ENCODE measurements at places on chromosomes 2 and 18.

GRCh38 chr2:130319536-130319935 lies 23.2 kb upstream of the IMP4 start:
- no peak for DNase-seq

DNA sequence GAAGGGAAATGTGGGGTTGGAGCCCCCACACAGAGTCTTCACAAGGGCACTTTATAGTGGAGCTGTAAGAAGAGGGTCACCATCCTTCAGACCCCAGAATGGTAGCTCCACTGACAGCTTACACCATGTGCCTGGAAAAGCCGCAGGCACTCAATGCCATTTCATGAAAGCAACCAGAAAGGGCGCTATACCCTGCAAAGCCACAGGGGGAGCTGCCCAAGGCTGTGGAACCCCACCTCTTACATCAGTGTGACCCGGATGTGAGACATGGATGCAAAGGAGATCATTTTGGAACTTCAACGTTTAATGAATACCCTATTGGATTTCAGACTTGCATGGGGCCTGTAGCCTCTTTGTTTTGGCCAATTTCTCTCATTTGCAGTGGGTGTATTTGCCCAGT lies 694.7 kb downstream of the CBLN2 start:
- DNase-seq, result no peak

DNA sequence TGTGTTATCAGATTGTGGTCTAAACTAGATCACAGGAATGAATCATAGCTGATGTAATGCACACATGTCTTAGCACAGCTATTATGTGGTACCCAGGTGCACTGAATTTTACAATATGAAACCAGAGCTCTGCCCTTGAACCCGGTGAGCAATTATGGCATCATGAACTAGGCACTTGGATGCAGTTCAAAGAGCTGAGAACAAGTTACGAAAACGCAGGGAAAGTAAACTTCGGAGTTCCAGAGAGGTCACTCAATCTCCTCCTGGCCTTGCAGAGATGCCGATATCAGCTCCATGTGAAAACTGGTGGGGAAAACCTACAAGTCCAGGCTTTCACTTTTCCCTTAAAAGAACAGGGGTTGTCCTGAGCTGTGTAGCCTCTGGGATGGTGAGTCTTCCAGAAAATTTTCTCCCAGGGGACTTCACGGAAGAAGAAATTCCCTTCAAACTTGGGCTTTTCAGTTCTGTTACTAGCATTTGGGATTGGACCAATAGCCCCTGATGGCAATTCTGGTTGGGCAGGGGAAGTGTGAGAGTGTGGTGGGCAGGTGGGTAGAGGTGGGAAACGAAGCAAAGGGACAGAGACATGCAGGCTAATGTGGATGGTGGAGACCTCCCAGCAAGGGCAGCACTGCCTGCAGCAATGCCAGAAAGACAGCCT lies 71.1 kb upstream of the SH3BP4 start:
- peak; percentile 100 for DNase-seq

DNA sequence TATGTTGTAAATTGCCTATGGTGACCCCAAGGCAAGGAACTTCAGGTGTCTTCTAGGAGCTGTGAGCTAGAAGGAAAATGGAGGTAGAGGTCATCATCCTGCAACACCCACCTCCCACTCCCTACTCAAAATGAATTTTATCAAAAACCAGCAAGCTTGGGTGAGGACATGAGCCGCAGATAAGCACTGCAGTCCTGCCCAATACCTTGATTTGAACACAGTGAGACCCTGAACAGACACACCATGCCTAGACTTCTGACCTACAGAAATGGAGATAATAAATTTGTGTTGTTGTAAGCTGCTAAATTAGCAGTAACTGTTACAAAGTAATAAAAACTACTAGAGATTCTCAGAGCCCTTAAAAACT lies 13.4 kb downstream of the MEX3C start:
- DNase-seq, result no peak

- DNase-seq, result no peak
These were observed 30.4 kb downstream of the CYTIP start for GRCh38 chr2:157413326-157414035.

- no peak for DNase-seq
These were observed 43.4 kb downstream of the MEIS1 start for GRCh38 chr2:66478299-66478698.

DNA sequence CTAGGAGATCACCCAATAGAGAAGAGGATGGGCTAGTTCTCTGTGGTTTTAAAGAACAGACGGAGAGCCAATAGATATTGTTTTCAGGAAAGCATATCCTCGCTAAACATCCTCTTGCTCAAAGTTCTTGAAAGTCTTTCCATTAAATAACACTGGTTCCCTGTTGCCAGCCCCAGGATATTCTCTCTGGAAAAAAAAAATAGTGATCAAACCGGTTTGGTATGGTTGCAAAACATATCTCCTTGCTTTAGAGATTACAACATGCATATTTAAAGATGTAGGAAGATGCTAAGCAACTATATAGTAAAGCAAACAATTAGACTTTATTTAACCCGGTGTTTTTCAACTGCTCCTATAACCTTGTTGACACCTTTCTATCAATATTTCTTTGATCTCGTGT lies 211.4 kb downstream of the CMPK2 start:
- DNase-seq, result no peak

DNA sequence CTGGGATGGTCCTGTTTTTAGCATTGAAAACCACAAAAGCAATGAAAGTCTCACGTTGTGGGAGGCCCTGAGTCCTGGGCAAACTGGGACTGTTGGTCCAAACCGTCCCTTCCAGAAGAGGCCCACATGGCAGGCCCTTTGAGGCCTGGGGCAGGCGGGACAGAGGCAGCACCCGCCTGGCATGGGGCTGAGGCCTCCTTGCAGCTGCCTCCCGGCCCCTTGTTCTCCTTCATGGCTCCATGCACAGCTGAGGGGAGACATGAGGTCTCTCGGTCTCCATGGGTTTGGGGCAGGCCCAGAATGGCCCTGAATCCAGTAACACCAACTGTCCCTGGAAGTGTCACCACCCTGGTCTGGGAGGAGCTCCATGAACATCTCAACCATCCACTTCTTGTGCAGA lies 61.9 kb downstream of the RRM2 start:
- DNase-seq, result no peak

GRCh38 chr2:229230911-229231310 lies 40.2 kb downstream of the PID1 start:
- no peak for DNase-seq

- no peak for DNase-seq
These were observed 78.1 kb downstream of the AAK1 start for GRCh38 chr2:69565431-69565839.

DNA sequence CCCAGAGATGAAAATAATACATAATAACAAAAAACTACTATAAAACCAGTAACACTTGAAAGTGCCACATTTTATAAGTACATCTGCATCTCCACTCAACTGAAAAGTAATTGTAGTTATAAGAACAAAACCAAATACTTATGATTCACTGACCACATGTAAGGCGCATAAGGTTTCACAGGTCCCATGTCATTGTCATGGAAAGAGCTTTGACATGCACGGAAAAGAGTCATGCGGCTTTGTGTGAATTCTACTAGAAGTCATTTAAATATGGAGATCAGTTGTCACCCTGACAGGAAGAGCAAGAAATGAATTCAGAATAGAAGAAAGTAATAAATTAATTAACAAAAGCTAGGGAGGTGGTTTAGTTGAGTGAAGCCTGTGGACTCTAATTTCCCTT lies 459.1 kb downstream of the CDH2 start:
- no peak for DNase-seq

DNA sequence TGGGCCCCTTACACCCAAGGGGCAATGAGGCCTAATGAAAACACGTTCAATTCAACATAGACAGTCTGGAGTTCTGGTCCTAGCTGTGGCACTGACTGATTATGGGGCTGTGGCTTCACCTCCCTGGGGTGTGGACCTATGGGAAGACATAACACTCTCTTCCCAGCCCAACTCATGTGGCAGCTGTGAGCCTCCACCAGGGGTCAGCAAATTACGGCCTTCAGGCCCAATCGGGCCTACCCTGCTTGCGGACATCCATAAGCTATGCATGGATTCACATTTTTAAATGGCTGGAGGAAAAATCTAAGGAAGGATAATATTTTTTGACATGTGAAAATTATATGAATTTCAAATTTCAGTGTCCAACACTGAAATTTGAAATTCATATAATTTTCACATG lies 101.3 kb downstream of the LOXHD1 start:
- DNase-seq, result peak; percentile 3

DNA sequence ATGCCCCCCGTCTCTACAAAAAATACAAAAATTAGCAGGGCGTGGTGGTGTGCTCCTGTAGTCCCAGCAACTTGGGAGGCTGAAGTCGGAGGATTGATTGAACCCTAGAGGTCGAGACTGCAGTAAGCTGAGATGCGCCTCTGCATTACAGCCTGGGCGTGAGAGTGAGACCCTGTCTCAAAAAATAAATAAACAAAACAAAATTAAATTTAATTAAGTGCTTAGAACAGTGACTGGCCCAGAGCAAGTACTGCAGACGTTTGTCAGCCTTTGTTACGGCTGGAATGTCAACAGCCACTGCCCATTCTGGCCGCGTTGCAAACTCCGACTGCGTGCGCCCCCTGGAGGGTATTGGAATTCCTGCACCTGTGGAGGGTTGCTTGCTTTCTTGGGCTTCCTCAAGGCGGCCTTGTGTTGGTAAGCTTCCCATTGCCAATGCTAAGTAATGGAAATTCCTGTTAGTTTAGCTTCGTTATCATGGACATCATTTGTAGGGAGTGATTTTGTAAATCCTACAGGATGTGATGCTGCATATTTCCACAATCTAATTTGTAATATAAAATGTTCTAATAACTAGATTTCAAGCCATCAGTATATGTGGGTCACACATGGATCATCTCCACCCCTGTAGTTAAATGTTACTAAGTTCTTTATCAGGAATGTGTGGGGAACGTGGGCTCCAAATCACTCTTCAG lies 15.9 kb upstream of the ATP6V1B1 start:
- peak; percentile 64 for DNase-seq

DNA sequence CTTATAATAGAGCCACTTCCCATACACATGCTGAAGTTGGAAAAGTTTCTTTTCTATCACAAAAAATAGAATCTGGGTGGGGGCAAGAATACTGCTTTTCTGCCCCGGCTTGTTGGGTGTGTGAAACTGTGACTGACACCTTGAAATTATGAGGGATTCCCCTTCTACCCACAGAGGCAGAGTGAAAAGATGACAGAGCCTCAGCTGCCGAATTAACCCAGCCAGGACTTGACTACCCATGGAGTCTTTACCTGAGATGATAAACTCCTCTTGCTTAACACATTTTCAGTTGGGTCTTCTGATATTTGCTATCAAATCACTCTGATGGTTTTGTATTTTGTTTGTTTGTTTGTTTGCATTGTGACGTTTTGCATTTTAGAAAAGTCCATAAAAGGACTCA lies 66.0 kb upstream of the PMAIP1 start:
- DNase-seq, result no peak

DNA sequence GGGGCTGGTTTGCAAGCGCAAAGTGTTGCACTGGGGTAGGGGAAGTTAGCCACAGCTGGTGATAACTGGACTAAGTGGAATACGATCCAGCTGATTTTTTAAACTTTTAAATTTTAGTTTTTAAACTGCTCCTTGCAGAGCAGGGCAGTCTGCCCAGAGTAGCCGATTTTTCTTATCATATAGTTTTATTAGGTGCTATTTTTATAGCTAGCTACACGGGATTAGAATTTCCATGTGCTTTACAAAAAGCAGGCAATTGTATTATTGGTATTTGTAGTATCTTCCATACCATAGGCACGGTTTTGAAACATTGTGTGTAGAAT lies 9.6 kb downstream of the CPLX4 start:
- DNase-seq, result no peak

DNA sequence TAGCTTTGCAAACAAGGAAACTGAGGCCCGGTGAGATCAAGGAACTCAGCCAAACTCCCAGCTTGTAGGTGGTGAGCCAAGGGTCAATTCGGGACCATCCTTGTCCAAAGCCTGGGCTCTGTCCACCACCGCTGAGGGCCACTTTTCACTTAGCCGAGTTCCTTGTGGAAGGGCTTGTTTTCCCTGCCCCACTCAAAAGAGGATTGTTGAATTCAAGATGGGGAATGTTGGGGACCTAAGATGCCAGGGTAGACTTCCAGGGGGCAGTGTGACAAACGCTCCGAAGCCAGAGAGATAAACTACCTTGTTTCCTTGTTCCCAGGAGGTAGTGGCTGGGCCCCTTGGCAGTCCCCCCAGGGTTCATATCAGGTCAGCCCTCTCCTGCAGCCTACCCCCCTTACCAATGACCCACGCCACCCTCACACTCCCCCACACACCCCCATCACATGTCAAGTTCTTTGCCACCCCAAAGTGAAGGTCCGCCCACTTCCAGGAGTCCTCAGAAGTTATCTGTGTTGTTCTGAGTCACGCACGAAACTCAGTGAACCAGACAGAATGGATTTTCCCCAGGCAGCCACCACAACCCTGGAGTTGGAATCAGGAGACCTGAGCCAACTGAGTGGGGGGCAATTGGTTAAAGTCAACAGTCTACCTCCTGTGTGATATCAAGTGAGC lies 10.3 kb upstream of the ATOH8 start:
- peak; percentile 70 for DNase-seq

DNA sequence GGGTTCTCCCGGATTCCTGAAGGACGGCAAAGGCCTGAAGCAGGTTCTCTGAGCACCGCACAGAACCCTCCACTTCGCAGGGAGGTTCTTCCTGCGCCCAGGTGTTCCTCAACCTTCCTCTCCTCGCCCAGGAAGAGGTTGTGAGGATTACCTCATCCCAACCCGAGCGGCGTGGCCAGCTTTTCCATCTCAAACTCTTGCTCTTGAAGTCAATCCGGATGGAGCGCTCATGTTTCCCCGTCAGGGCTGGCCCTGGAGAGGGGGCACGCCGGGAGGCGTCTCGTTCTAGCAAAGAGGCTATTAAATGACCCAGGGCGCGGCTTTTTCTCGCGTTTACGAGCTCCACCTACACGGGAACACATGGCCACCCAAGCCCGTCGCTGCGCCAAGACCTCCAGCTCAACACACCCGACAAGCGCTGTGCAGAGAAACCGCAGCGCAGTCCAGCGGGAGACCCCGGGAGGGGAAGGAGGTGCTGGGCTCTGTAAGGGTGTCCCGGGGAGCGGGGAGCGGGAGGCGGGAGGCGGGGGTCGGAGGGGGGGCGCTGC lies 540 bp upstream of the RAB10 start:
- peak; percentile 71 for DNase-seq

DNA sequence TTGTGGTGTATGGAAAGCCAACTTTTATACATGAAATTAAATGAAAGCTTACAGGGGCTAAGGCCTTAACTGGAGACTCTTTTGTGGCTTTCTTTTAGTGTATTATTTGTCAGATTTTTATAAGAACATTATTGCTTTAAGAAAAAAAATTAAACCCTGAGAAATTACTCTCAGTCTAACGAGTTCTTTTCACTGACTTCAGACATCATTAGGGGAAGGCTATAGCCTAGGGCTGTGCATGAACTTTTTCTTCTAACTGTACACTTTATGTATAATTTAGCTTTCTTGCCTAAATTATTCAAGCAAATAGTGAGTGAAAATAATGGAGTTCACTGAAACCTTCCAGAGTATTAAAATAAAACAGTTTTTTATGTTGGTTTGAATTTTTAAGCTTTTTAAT lies 151.1 kb upstream of the MEIS1 start:
- DNase-seq, result no peak

GRCh38 chr2:13725945-13726344 lies 906.6 kb upstream of the LRATD1 start:
- no peak for DNase-seq
